ENCODE measurements at places on chromosomes 7 and 10. TPM values are rescaled to one million over a fixed set of nuclear protein-coding genes. Genes with fewer than 3 reads are reported as not detected.

The FGF8 gene
- total RNA-seq, result not detected

GRCh38 chr7:33062023-33062781, at the start of gene NT5C3A:
Gene NT5C3A, minus strand, starts transcription at chr7:33062776. Its CDS starts 71 bp downstream, at chr7:33062705.
- no peak for DNase-seq

The PLPP4 gene
- total RNA-seq, result 6.8 TPM

- no peak for DNase-seq
Observed at GRCh38 chr7:121985476-121986030, 112.6 kb downstream of the PTPRZ1 start.

DNA sequence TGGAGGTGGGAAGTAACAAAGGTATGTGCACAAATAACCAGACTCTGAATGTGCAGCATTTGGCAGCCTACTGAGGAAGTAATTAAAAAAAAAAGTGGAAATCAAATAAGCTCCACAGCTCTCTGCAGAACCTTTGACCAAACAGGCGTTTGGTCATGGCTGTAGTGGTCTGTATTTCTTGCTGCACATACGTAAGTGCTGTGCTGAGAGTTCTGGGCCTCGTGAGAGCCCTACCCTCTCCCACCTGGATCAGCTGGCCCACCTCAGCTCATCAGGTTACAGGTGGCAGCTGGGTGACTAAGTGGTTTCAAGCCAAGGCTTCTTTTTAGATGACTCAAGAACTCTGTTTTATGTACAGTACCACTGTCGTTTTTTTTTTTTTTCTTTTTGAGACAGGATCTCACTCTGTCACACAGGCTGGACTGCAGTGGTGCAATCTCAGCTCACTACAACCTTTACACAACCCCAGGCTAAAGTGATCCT, 178.2 kb upstream of the KLF6 start:
- DNase-seq, result no peak

DNA sequence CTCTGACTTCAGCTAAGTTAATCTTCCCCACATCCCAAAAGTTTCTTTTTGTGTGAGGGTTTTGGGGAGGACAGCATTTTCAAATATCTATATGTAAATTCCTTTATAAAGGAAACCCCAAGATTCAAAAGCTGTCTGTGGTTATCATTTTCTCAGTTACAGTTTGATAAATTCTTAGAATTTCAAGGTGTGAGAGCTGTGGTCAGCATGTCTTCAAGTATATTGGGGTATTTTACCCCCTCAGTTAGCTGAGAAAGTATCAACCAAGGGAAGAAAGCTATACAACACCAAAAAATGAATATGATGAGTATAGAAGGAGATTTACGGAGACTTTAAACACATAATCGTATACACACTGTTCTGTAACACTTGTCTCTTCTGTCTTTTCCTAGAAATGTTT, 109.2 kb downstream of the SND1 start:
- DNase-seq, result no peak

The IDI2 gene
- not detected for total RNA-seq

The HGF gene
- not detected for total RNA-seq

GRCh38 chr7:2289111-2289586, 25.1 kb downstream of the SNX8 start:
- DNase-seq, result no peak

The NANOS1 gene
- total RNA-seq, result 22.5 TPM

- no peak for DNase-seq
Observed at GRCh38 chr10:125116652-125117310, 43.6 kb downstream of the CTBP2 start.

DNA sequence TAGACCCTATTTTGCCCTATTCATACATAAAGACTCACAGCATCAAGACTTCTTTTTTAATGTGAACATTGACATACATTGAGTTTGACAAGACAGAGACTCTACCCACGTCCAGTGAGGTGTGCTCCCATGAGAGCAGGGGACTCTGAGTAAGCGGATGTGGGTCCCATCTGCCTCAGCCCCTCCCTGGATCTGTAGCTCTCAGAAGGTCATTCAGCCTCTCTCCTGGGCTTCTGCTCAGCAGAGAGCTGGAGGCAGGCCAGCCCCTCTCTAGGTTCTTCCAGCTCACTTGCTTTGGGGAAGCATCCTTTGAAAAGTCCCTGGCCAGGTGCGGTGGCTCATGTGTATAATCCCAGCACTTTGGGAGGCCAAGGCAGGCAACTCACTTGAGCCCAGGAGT, 146.9 kb upstream of the ZMIZ1 start:
- DNase-seq, result no peak

GRCh38 chr7:26337232-26337865, 45.7 kb downstream of the SNX10 start:
- DNase-seq, result no peak

The FBXL13 gene
- total RNA-seq, result 0.34 TPM

- DNase-seq, result peak; percentile 66
Observed at GRCh38 chr10:12262278-12262981, 66.4 kb downstream of the CDC123 start.

DNA sequence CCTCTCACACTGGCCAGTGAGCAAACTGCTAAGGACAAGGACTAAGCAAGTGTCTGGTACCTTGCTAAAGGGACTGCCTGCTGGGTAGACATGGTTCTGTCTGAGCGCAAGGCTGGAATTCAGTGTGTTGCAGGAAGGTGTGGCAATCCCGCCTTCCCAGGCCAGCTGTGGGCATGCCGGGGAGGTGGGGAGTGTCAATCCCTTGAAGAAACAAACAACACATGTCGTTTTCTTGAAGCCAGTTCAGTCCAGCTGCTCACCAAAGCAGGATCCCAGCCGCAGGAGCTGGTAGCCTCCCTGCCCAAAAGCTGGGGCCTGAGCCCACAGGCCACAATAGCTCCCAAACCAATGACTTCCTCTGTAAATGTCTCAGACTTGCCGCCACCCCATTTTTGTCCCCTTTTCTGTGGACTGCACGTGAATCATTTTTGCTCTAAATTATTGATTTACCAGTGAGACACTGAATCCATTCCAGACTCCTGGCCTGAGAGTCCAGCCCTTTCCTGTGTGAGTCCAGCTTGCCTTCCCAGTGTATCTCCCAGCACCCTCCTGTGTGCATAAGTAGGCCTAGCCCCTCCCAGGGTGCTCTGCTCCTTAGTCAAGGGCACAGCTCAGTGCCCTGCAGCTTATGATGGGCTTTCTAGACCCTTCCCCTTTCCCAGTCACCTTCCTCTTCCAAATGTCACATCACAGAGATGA, 166.8 kb downstream of the RGS10 start:
- DNase-seq, result peak; percentile 52

DNA sequence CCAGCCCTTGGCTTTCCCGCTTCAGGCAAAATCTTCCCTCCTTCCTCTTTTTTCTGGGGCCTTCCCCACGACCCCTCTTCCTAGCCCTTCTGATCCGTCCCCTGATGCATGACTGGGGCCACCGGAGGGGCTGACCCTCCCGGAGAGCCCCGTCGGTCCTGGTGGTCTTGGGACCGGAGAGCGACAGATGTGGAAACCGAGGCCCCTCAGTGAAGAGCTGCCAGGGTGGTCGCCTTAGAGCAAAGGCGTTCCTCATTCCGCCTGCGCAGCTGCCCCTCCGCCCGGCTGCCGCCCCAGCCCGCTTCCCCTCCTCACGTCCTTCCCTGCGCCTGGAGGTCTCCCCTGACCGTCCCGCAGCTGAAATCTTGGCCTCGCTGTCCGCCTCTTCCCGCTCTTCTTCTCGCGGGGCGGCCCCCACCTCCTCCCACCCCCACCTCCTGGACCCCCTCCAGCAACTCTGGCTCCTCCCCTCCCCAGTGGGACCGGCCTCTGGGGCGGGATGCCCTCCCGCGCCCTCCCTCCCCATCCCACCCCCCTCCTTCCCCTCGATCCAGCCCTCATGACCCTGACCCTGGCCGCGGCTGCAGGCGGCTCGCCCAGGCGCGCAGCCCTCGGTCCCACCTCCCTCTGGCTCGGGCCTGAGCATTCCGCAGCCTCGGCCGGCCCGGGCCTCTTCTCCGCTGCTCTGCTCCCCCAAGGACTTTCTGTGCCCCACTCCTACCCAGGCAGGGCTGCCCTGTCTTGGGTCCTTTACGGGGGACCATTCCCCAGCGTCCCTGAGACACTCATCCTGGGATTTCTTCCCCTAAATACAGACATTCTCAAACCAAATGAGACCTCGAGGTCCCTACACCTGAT, at the start of gene RARRES2:
Gene RARRES2 (minus strand): TSS at position 367 of the 858 bp plus-strand sequence. CDS start 1,020 bp downstream, outside the sequence.
- no peak for DNase-seq

The JMJD1C gene
- 20.2 TPM for total RNA-seq

GRCh38 chr7:81482600-81483186, 287.2 kb downstream of the HGF start:
- no peak for DNase-seq

GRCh38 chr10:2701802-2702201, 365.5 kb upstream of the PFKP start:
- DNase-seq, result no peak

The GIMAP4 gene
- not detected for total RNA-seq

- DNase-seq, result no peak
Observed at GRCh38 chr10:89679986-89680385, 21.4 kb upstream of the KIF20B start.

GRCh38 chr7:16345979-16346958, 75.1 kb downstream of the CRPPA start:
- peak; percentile 99 for DNase-seq

DNA sequence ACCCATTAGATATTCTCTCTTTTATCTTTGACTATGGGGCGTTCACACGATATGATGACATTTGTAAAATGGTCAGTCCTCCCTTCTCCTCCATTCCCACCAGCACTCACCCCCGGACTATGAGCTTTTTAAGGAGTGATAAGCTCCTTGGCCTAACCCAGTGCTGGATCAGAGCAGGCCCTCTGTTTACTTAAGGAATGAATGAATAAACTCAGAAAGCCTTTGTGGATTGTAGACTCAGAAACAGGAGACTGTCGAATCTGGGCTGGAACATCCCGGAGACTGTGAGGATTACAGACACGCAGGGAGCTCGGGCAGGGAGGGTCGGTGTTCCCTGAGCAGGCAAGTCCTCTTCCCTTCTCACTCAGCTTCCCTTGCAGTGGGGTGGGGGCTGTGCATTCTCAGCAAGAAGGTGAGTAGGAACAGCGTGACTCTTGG, 6.8 kb upstream of the ZCCHC24 start:
- no peak for DNase-seq

GRCh38 chr10:71250405-71250804, 38.0 kb downstream of the UNC5B start:
- DNase-seq, result no peak

- peak; percentile 79 for DNase-seq
Observed at GRCh38 chr7:979886-980571, 3.0 kb upstream of the CYP2W1 start.

DNA sequence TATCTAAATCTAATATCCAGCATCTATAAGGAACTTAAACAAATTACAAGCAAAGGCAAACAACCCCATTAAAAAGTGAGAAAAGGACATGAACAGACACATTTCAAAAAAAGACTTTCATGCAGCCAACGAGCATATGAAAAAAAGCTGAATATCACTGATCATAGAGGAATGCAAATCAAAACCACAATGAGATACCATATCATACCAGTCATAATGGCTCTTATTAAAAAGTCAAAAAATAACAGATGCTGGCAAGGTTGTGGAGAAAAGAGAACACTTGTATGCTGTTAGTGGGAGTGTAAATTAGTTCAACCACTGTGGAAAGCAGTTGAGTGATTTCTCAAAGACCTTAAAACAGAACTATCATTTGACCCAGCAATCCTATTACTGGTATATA, 334.4 kb upstream of the CACNA2D1 start:
- DNase-seq, result no peak

- DNase-seq, result no peak
Observed at GRCh38 chr10:92735938-92736337, 46.2 kb downstream of the HHEX start.

The IGFBP3 gene
- 370 TPM for total RNA-seq

GRCh38 chr10:96380821-96381220, 22.0 kb upstream of the OPALIN start:
- DNase-seq, result no peak

GRCh38 chr10:114083040-114083439, 39.4 kb downstream of the ADRB1 start:
- DNase-seq, result peak; percentile 75

The MMRN2 gene
- total RNA-seq, result 4.8 TPM

The UTF1 gene
- not detected for total RNA-seq

The TRIM73 gene
- 2.4 TPM for total RNA-seq

- DNase-seq, result peak; percentile 67
Observed at GRCh38 chr10:110013630-110014293, 6.0 kb downstream of the ADD3 start.

The CASP7 gene
- 26.1 TPM for total RNA-seq

The SLC29A4 gene
- 23.8 TPM for total RNA-seq

- no peak for DNase-seq
Observed at GRCh38 chr7:54757711-54758110, 1.3 kb downstream of the SEC61G start.

DNA sequence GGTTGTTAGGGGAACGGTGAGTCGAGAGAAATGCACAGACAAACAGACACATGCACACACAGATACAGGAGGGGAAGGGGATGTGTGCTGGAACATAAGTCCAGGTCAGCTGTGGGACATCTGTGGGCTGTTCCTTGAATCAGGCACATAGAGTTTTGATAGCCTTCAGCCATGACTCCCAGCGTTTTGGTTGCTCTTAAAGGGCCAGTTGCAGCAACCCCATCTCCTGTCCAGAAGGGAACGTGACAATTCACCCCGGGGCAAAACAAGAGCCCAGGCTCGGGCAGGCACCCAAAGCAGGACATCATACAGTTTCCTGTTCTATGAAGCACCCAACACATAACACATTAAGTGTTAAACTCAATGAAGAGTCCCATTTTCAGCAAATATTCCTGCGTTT, 9.6 kb downstream of the INSYN2A start:
- no peak for DNase-seq

DNA sequence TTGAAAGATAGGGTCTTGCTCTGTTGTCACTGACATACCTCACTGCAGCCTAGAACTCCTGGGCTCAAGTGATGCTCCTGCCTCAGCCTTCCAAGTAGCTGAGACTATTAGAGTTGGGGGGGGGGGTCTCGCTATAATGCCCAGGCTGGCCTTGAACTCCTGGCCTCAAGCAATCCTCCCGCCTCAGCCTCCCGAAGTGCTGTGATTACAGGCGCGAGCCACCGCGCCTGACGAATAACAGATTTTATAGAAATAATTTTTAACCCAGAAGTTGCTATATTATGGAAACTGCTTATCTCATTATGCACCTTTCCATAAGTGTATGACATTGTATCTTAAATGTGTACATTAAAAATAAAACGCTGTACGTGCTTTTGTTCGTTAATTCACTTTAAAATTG, 846 bp downstream of the ANKRD26 start:
- DNase-seq, result no peak

DNA sequence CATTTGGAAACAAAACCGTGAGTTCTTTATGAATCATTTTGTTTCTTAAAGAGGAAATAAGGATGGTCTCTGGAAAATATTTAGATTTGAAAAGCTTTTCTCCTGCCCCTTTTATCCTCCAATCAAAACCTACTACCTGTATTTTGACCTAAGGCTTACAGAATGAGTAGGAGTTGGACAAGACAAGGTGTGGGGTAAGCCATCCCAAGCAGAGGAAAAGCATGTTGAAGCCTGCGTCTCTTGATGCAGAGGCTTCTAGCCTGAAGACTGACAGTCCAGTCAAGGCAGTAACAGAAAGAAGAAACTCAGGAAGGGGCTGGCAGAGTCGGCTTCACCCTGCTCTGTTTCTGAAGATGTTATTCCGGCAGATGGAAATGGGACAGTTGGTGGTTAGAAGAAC, 551.1 kb downstream of the SORCS3 start:
- DNase-seq, result no peak

The PRPS1L1 gene
- total RNA-seq, result not detected

Data from Caki2 (cell line).